Fibroblast of the conjunctiva (primary cell): ENCODE measurements at places on chromosomes 16 and 17.

DNA sequence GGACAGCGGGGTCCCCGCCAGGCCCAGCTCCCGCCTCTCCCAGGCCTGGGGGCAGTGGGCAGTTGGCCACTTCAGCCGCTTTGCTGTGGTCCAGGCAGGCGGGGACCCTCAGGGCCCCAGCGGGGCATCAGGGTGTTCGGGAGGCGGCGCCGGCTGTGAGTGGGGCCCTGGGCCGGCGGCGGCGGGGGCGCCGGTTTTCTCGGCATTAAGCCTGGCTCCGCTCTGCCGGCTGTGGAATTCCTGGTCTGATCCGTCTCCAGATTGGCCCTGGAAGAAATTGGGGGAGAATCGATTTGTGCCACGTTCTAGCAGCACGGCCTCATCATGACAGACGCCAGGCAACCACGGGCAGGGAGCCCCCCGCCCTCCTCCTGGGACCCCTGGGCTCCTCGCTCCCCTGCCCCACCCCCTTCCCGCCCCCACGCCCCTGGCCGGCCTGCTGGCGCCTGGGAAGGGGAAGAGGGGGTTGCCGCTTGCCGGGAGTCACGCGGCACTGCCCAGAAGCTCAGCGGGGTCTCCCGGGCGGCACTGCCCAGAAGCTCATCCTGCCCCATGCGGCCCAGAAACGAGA lies 28.6 kb upstream of the SSTR5 start:
- DNase-seq, result no peak

DNA sequence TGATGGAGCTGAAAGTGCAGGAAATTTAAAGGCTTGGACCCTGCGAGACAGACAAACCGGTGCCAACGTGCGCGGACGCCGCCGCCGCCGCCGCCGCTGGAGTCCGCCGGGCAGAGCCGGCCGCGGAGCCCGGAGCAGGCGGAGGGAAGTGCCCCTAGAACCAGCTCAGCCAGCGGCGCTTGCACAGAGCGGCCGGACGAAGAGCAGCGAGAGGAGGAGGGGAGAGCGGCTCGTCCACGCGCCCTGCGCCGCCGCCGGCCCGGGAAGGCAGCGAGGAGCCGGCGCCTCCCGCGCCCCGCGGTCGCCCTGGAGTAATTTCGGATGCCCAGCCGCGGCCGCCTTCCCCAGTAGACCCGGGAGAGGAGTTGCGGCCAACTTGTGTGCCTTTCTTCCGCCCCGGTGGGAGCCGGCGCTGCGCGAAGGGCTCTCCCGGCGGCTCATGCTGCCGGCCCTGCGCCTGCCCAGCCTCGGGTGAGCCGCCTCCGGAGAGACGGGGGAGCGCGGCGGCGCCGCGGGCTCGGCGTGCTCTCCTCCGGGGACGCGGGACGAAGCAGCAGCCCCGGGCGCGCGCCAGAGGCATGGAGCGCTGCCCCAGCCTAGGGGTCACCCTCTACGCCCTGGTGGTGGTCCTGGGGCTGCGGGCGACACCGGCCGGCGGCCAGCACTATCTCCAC lies at the start of gene NOG:
Gene NOG, plus strand, starts transcription at position 54 of the 674 bp plus-strand sequence. Its CDS starts 525 bp downstream, at position 579.
- DNase-seq, result no peak

DNA sequence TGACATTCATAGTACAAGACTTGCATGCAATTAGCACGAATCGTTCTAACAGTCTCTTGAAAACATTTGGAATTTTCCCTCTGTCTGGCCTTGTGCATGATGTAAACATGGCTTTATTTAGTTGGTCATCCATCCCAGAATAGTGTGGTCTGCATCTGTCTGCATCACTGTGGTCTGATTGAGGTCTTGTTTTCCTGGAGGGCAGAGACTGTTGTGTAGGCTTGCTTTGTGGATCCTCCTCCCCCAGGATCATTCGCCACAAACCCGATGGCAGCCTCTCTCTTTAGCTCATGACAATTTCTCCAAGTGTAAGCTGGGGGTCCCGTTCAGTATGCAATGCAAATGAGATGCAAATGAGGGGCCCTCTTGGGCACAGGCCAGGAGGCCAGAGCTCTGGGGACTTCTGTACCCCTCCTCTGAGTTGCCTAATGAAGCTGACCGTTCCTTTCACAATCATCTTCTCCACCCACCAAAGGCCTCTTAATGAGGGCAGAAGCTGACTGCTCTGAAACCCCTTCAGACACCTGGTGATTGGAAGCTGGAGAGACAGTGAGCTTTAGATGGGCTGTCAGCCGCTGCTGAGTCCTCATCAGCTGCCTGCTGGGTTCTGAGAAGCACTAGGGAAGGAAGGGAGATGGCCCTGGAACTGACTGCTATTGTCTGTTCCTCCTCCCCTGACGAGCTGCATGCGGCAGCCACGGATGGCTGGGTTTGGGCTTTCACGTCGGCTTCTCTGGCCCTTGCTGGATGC lies 201.2 kb upstream of the CACNG3 start:
- no peak for DNase-seq

- no peak for DNase-seq
Observed at GRCh38 chr17:9259419-9259818, 238.1 kb downstream of the NTN1 start.

- DNase-seq, result no peak
Observed at GRCh38 chr17:42553866-42554249, 1.1 kb downstream of the HSD17B1 start.

DNA sequence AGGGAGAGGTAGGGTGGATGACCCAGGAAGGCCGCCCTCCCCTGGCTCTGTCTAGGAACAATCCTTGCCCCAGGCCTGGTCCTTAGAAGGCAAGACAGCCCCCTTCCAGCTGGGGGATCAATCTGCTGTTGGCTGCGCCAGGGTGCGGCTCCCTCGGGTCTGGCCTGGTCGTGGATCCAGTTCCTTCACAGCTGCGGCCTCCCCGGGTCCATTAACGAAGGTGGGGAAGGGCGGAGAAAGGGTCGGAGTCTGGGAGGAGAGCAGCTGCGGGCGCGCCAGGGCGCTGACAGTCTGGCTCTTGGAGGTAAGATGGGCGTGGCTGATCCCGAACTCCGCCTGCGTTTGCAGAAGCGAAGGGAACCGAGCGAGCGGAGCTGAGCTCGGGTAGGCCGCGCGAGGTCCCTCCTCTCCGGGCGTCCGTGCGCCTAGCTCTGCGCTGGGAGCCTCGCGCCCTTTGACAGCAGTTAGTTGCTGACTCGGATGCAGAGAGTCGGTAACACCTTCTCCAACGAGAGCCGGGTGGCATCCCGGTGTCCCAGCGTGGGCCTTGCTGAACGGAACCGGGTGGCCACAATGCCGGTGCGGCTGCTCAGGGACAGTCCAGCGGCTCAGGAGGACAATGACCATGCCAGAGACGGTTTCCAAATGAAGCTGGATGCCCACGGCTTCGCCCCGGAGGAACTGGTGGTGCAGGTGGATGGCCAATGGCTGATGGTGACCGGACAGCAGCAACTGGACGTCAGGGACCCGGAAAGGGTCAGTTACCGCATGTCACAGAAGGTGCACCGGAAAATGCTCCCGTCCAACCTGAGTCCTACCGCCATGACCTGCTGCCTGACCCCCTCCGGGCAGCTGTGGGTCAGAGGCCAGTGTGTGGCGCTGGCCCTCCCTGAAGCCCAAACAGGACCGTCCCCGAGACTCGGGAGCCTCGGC lies at the start of gene HSPB9:
Gene HSPB9, plus strand, starts transcription at position 434 of the 933 bp plus-strand sequence. Its CDS starts 47 bp downstream, at position 481.
- no peak for DNase-seq

DNA sequence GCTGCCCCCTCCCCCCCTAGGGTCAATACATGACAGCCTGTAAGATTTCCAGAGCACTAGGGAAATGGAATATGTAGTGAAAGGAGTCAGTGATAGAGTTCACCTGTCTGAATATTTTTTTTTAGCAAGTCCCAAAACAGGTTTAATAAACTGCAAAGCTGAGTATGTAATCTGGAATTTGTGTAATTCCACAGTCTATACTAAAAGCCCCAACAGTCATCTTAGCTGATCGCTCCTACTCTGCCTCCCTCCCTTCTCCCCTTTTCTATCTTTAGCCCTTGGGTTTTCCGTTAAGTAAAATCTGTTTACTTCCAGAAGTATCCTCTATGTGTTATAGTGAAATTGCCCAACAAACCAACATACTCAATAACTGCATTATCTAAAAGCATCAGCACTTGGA lies 3.5 kb downstream of the CDH13 start:
- DNase-seq, result no peak

DNA sequence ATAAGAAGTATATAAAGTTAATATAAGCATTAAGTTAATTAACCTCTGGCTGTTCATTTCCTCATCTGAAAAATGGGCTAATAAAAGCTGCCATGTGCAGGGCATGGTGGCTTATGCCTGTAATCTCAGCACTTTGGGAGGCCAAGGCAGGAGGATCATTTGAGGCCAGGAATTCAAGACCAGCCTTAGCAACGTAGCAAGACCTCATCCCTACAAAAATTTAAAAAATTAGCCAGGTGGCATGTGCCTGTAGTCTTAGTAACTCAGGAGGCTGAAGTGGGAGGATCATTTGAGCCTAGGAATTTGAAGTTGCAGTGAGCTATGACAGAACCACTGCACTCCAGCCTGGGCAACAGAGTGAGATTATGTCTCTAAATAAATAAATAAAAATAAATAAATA lies 40.6 kb upstream of the MMD start:
- DNase-seq, result no peak
